ENCODE measurements at places on chromosomes 6 and 20.
A peak's percentile ranks its signal among the peaks of the same experiment; 100 is the strongest.

- no peak for DNase-seq
Measured at GRCh38 chr20:58706975-58707681, 14.5 kb downstream of the NPEPL1 start.

GRCh38 chr6:45676380-45676779 is 298.6 kb upstream of the SUPT3H start:
- DNase-seq: no peak

DNA sequence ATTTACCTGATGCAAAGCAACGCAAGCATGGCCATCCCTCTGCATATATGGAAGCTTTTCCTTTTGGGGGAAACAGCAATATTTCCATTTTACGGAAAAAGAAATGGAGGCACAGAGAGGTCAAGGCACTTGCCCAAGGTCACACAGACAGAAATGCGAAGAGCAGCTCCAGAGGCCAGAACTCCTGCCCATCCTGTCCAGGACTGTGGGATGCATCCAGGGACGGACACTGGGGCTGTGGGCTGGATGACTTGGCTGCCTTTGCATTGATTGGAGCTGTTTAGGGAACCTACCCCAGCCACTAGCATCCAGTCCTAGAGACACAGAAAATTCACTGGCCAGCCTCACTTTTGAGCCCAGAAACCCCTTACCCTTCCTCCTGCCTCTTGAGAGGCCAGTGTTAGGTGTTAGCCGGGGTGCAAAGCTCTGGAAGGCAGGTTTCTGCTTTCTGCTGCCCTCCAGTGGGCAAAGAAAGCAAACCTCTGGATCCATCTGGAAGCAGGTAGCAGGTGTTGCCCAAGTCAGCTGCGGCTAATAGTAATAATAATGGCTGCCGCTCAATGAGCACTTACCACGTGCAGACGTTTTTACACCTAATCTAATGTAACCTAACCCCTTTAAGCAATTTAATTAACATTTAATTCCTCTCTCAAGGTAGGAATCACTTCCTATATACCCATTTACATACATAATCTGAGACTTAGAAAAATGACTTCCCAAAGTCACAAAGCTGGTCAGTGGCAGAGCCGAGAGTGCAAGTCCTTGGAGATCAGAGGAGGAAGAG is 31.7 kb upstream of the CCN5 start:
- peak; percentile 64 for DNase-seq

DNA sequence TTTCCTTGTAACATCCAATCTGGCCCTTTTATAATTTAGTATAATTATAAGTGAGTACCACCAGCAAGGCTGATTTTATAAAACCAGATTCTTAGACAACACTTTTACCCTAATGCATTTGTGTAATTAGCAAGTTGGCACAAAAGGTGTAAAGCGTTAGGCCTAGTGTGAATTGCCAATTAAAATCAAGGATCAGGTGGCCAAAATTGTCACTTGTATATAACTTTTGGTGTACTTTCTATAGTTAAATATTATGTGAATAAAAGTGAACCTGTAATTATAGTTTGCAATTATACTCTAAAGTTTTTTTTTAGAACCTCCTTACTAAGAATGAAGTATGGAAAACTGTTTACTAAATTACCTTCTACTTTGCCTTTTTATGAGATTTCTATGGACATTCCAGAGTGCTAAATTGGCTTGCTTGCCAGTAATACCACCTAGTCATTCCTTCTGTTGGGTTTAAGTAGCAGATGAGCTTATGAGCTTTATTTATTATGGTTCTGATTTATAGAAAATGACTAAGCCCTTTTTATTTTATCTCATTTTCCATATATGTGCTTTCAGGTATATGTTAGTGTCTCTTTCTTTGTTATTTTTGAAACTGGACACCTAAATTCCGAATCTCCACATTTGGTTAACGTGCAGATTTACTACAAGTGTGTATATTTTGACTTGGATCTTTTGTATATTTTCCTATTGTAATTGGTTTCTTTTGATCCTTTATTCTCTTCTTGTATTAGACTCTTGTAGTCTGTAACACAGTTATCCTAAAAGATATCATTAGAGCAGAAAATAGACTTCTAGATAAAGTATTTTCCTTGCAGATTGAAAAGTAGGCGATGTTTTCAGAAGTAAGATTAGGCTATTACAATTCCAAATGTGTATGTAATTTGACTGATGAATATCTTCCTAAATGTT is 3.9 kb downstream of the STXBP5 start:
- no peak for DNase-seq

GRCh38 chr20:51087266-51087665 is 64.4 kb upstream of the KCNG1 start:
- no peak for DNase-seq

GRCh38 chr6:20918868-20919267 is 384.6 kb downstream of the CDKAL1 start:
- DNase-seq: no peak

- peak; percentile 78 for DNase-seq
Measured at GRCh38 chr6:26156850-26157250, 69.6 kb downstream of the HFE start.

DNA sequence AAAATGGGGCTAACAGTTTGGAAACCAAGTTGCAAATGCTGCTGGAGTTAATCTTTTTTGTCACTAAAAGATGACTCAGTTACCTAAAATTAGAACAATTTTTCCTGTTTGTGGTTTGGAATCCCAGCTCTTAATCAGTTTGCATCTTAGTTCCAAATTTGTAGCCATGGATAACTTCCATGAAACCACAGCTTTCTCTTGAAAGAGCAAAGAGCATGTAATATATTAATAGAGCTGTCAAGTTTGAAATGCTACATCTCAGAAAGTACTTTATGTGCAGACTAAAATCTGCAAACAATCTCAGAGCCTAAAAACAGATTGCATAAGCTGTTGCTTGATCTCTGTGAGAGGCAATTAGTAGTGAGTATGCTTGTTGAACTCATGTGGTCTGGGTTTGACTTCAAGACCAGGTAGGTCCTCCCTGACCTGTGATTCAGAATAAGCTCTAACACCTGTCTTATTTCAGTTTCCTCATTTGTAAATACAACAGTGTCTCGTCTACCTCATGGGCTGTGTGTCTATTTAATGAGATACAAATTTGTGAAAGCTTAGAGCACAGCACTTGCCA is 23.5 kb downstream of the DHX35 start:
- no peak for DNase-seq

- DNase-seq: no peak
Measured at GRCh38 chr20:53381568-53382262, 211.9 kb downstream of the ZNF217 start.

DNA sequence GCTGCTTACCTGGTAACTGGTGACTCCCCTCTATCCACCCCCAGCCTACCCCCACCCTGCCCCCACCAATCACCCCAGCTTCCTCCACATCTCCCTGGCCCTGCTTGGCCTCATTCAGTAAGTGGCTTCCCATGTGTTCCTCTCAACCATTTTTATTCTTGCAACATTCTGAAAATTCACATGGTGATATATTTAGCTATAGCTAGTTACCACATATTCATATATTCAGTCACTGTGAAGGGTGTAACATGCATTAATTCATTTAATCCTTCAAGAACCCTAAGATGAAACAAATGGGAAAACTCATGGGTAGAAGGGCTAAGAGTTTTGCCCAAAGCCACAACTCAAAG is 95.4 kb upstream of the CEP85L start:
- no peak for DNase-seq

- no peak for DNase-seq
Measured at GRCh38 chr6:56620229-56620868, 22.3 kb downstream of the DST start.

- DNase-seq: no peak
Measured at GRCh38 chr6:47475319-47475816, 2.2 kb upstream of the CD2AP start.

DNA sequence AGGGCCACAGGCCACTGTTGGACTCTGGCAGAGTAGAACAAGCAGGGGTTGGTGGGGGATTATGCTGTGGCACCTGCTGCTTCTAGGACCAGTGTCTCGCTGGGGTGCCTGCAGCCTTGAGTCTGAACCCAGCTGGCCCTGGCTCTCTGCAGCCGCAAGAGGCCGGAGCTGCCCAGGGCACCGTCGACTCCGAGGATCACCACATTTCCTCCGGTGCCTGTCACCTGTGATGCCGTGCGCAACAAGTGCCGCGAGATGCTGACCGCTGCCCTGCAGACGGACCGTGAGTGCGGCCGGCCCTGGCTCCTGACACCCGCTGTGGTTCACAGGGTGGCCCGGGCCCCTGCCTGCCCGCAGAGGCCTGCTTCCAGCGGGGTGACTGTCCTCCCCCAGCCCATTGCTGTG is 6.2 kb downstream of the TCEA2 start:
- DNase-seq: no peak

DNA sequence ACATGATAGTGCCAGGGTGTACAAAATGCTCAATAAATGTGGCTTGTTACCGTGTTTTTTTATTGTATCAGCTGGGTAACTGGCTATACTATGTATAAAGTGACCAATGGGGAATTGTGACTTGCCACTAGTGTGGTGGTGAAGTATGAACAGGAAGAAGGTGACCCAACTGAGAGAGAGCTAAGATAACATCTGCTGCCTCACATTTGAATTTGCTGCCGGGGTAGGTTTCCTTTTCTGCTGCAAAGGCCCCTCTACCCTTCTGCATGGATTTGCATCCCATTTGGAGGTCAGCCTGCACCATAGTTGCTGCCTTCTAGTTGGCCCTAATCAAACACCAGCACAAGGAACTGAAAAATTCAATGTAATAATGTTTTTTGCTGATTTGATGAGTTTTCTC is 24.1 kb downstream of the IL17A start:
- no peak for DNase-seq

DNA sequence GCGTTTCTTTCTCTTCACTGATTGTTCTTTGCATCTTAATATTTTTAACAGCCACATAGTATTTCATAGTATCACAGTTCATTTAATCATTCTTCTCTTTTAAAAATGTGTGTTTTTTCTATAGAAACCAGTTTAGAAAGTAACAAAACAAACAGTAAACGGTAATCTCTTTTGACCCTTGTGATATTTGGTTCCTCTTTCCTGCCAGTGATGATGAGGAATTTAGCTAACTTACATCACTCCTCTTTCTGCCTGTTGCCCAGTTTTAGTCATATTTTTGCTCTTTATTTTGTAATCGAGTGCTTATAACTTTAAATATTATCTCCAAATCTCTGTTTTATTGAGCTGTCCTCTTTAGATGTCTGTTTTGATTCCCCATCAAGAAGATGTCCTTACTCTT is 38.1 kb upstream of the ZBTB24 start:
- no peak for DNase-seq
